Motor neuron (in vitro differentiated cells): ENCODE measurements at places on chromosomes 2 and 18.

DNA sequence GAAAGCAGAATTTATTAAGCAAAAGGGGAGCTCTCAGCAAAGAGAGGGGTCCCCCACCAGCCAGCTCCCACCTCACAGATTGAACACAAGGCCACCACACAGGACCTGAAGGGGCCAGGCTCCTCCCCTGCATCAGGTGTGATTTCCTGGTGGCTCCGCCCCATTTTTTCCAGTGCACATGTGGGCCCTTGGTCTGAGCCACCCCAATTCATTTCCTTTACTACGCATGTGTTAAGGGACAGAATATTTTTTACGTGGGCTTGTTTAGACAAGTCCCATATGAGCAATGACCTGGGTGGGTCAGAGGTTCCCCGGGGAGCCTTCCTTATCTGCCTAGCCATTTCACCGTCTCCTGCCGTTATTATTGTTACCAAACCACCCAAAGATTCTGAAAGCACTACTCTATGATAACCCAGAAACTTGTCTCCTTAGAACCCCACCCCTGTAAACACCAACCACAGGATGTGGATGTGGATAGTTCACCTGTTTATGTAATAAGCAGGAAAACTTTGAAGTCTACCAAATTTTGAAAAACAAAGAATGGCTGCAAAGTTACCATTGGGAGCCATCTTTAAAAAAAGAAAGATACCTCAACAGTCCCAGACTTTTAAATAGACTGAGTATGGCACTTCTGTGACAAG lies 191.7 kb downstream of the CD226 start:
- ATAC-seq = no peak

GRCh38 chr2:160425434-160426151 lies 68.0 kb downstream of the RBMS1 start:
- no peak for ATAC-seq

DNA sequence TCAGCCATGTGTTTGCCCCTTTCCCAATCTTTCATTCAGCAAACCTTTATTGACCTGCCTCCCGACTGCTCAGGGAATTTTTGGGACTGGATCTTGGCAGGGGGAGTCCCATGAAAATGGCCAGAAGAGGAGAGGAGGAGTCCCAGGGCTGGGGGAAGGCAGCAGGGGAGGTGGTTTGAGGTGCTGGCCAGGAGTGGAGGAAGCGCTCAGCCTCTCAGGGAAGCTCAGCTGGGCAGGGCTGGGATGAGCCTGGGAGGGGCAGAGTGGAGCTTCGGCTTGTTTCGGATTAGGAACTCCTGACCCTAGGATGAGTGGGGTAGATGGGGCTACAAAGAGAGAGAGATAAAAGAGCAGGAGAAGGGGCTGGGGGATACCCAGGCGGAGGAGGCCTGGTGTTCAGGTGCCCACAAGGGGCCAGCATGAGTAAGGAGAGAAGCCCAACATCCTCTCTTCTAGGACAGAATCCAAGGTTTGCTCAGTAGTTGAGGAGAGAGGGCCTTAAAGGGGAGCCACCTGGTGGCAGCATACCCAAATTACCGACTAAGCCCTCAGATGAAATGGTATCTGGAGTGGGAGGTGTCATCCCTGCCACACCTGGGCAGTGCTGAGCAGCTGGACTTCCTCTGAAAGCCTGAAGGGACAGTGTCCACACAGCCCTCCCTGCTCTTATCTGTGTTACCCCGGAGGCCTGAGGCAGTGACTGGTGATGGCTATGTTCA lies 91.1 kb downstream of the INHBB start:
- ATAC-seq = no peak

- ATAC-seq = no peak
Observed at GRCh38 chr2:72891091-72891818, 4.0 kb downstream of the SPR start.
